Thyroid gland (tissue), 4 donors: ENCODE measurements at places on chromosomes 7 and 10. TPM values are rescaled to one million over a fixed set of nuclear protein-coding genes. Genes with fewer than 3 reads are reported as not detected.
A peak's percentile ranks its signal among the peaks of the same experiment; 100 is the strongest.

Gene COL17A1
- total RNA-seq = 1.8 TPM

Gene HDAC9
- total RNA-seq = 5.4 TPM

Gene HOXA5
- 2.7 TPM for total RNA-seq

Gene RBP3
- not detected for total RNA-seq

Gene CUZD1
- 0.45 TPM for total RNA-seq

Gene COL26A1
- not detected for total RNA-seq

Gene C7orf57
- total RNA-seq = not detected

Gene GIMAP7
- total RNA-seq = 12.4 TPM

Gene NUDT13
- total RNA-seq = 3.8 TPM

Gene SPDYE3
- total RNA-seq = not detected

DNA sequence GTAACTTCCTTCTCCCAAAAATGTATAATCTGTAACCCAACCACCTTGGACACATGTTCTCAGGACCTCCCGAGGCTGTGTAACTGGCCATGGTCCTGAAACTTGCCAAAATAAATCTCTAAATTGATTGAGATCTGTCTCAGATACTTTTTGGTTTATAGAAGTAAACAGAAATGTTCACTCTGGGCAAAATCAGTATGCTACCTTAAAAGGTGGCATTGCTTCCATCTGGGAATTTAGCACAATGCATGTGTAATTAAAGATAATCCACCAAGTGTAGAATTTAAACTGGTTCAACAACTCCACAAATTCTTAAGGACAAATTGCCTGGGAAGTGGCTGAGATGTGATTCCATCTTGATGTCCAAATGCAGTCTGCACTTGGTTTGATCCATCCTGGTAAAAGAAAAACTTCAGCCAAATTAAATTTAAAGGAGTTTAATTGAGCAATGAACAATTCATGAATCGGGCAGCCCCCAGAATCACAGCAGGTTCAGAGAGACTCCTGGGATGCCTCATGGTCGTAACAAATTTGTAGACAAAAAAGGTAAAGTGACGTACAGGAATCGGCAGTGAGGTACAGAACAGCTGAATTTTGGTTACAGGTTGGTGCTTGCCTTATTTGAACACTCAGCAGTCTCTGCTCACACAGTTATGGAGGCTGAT lies 102.6 kb upstream of the PFKP start:
- no peaks in the 10 kb centered on the region for H3K4me1 ChIP-seq
- no peak overlapping the region for H3K4me3 ChIP-seq
- no peaks in the 10 kb centered on the region for H3K27me3 ChIP-seq
- H3K36me3 ChIP-seq = no peaks in the 10 kb centered on the region

DNA sequence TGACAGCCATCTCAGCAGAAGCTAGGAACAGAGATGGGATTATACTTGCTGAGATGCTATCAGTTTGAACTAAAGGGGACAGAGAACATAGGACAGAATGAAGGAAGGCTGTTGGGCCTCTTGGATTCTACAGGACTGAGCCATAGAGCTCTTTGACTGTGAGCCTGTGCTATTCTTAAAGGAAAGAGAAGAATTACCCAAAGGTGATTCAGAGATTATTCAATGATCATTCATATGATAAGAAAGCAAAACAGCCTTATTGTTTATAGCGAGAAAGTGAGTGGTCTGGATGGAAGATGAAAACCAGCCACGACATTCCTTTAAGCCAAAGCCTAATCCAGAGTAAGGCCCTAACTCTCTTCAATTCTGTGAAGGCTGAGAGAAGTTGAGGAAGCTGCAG lies 69.7 kb upstream of the NEUROD6 start:
- no peaks in the 10 kb centered on the region for H3K36me3 ChIP-seq
- DNase-seq = no peak
- H3K27ac ChIP-seq = no peak overlapping the region
- H3K4me3 ChIP-seq = no peak overlapping the region
- no peaks in the 10 kb centered on the region for H3K27me3 ChIP-seq

DNA sequence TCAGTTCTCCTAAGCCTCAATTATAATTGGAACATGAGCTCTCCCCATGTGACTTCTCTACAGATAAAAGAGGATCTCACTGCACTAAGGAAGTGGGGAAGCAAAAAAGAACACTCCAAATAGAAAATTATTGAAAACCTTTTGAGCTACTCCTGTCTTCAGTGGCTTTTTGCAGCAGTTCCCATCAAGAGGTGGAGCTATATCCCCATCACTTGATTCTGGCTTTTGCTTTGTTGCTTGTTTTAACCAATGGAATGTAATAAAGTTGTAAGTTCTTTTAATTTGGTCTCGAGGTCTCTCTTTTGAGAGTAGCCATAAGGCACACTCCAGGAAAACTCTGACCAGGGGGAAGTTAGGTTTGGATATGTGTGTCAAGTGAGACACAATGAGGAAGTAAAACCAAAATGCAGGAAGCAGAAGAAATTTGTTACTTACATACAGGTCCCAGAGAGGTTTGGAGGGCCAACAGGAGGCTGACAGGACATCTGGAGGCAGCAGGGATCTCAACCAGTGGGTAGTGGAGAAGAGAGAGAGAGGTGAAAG lies 569.4 kb downstream of the HTR7 start:
- DNase-seq = no peak
- no peak overlapping the region for H3K4me3 ChIP-seq
- H3K36me3 ChIP-seq = no peaks in the 10 kb centered on the region
- no peaks in the 10 kb centered on the region for H3K27me3 ChIP-seq
- H3K27ac ChIP-seq = no peak overlapping the region
- H3K4me1 ChIP-seq = no peaks in the 10 kb centered on the region

- no peaks in the 10 kb centered on the region for H3K4me1 ChIP-seq
- no peak overlapping the region for H3K27ac ChIP-seq
- H3K27me3 ChIP-seq = no peaks in the 10 kb centered on the region
- no peak overlapping the region for H3K4me3 ChIP-seq
Observed at GRCh38 chr10:62856021-62856420, 39.9 kb upstream of the EGR2 start.

DNA sequence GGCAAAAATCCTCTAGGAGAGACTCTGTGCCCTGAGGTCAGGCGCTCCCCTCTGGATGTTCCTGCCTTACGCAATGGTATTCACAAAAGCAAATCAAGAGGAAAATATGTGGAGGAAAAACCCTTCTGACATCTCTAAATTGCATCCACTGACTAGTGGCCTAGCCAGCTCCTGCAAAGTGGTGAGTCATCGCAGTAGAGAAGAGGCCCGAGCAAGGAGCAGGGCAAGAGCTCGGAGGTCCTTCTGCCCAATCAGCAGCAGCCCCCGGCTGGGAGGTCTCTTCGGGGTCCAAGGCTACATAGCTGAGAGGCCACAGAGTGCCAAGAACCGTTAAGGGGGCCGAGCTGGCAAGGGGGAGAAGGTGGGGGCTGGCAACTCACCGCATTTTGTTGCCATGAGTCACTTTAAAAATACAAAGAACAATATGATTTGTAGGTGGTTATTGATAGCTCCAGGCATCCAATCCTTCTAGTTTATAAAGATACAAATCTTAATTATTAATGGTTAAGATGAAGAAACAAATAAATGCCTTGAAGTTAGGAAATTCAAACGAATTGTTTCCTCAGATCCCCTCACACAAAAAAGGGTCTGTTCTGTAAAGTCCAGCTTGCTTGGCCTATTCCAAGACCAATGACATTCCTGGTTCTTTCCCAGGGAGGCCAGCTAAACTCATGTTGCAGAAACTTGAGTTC lies 161.6 kb downstream of the PKD1L1 start:
- no peaks in the 10 kb centered on the region for H3K36me3 ChIP-seq
- no peak overlapping the region for H3K4me3 ChIP-seq
- no peaks in the 10 kb centered on the region for H3K27me3 ChIP-seq
- peak overlapping the region; percentile 44 for H3K27ac ChIP-seq

GRCh38 chr7:155696747-155697146 lies 52.3 kb downstream of the RBM33 start:
- no peak overlapping the region for H3K27ac ChIP-seq
- peaks cover 9% of the 10 kb centered on the region for H3K36me3 ChIP-seq
- no peak overlapping the region for H3K4me3 ChIP-seq
- H3K4me1 ChIP-seq = no peaks in the 10 kb centered on the region

- peak; percentile 9 for DNase-seq
- H3K4me3 ChIP-seq = no peak overlapping the region
- H3K4me1 ChIP-seq = no peaks in the 10 kb centered on the region
- H3K36me3 ChIP-seq = no peaks in the 10 kb centered on the region
- H3K27ac ChIP-seq = peak overlapping the region; percentile 78
Observed at GRCh38 chr7:47940088-47941013, 7.9 kb downstream of the PKD1L1 start.

- H3K4me1 ChIP-seq = no peaks in the 10 kb centered on the region
- no peak for DNase-seq
- no peak overlapping the region for H3K27ac ChIP-seq
- H3K36me3 ChIP-seq = no peaks in the 10 kb centered on the region
- H3K27me3 ChIP-seq = no peaks in the 10 kb centered on the region
Observed at GRCh38 chr7:36615852-36616540, 108.3 kb downstream of the AOAH start.

- no peaks in the 10 kb centered on the region for H3K4me1 ChIP-seq
- H3K27ac ChIP-seq = no peak overlapping the region
- H3K4me3 ChIP-seq = no peak overlapping the region
- no peaks in the 10 kb centered on the region for H3K36me3 ChIP-seq
- no peak for DNase-seq
Observed at GRCh38 chr7:88791891-88792290, 3.6 kb downstream of the TEX47 start.

DNA sequence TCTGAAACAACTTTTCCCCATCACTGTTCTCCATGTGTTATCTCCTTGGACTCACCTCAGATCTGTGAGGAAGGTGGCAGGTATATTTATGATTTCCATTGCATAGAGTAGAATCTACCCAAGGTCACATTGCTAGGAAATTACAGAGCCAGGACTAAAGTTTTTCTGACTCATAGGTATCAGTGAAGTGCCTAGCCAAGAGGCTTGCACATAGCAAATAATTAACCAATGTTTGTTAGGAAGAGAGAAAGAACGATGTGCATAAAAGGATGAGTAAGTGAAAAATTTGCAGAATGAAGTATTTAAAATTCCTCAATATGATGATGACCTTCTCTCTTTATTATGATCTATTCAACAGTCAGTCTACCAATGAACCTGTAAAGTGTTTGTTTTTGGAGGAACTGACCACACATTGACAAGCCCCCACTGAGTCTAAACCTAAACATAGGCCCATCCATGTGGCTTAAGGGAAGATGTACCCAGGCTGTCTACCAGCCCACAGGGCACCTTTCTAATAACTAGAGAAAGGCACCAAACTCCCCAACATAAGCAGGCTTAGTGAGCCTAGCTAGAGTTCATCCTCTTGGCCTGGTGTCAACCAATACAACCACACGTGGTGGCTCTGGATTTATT lies 252.9 kb upstream of the ZMIZ1 start:
- no peak for DNase-seq
- H3K27me3 ChIP-seq = no peaks in the 10 kb centered on the region
- H3K4me1 ChIP-seq = no peaks in the 10 kb centered on the region

- no peaks in the 10 kb centered on the region for H3K36me3 ChIP-seq
- peak; percentile 17 for DNase-seq
- H3K27me3 ChIP-seq = no peaks in the 10 kb centered on the region
- no peak overlapping the region for H3K27ac ChIP-seq
Observed at GRCh38 chr10:126663328-126663727, 7.2 kb downstream of the C10orf90 start.

- no peaks in the 10 kb centered on the region for H3K27me3 ChIP-seq
- H3K36me3 ChIP-seq = no peaks in the 10 kb centered on the region
- no peak for DNase-seq
Observed at GRCh38 chr10:107924458-107924857, 760.0 kb upstream of the SORCS1 start.

GRCh38 chr10:31075434-31075833 lies 43.8 kb upstream of the ZNF438 start:
- H3K4me1 ChIP-seq = peaks cover 20% of the 10 kb centered on the region
- no peak for DNase-seq
- H3K27me3 ChIP-seq = no peaks in the 10 kb centered on the region
- H3K4me3 ChIP-seq = no peak overlapping the region
- H3K27ac ChIP-seq = no peak overlapping the region

GRCh38 chr7:98133621-98134303 lies 27.1 kb downstream of the LMTK2 start:
- no peaks in the 10 kb centered on the region for H3K36me3 ChIP-seq
- H3K4me3 ChIP-seq = no peak overlapping the region
- no peak overlapping the region for H3K27ac ChIP-seq
- no peak for DNase-seq

GRCh38 chr7:83455612-83456011 lies 193.3 kb downstream of the SEMA3E start:
- no peaks in the 10 kb centered on the region for H3K4me1 ChIP-seq
- no peak for DNase-seq
- H3K27me3 ChIP-seq = no peaks in the 10 kb centered on the region
- no peak overlapping the region for H3K27ac ChIP-seq
- H3K36me3 ChIP-seq = no peaks in the 10 kb centered on the region
- H3K4me3 ChIP-seq = no peak overlapping the region

DNA sequence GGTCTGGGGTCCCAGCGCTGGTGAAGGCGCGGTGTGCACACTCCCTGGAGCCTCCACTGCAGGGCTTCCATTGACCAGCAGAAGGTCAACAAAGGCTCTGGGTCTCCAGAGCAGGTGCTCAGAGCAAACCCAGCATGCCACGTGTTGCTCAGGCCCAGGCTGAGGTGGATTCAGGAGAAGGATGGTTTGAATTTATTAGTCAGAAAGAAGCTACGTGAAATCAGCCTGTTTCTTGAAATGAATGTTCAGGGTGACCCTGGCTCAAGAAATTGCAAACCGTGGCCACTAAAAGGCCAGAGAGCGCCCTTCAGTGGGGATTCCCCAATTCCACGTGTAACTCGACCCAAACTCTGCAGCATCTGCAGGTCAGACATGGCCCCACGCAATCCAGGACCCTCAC lies 82.7 kb upstream of the PFKP start:
- no peaks in the 10 kb centered on the region for H3K27me3 ChIP-seq
- no peaks in the 10 kb centered on the region for H3K36me3 ChIP-seq
- no peak overlapping the region for H3K4me3 ChIP-seq
- DNase-seq = no peak
- no peaks in the 10 kb centered on the region for H3K4me1 ChIP-seq

- H3K27me3 ChIP-seq = no peaks in the 10 kb centered on the region
- H3K27ac ChIP-seq = no peak overlapping the region
- no peak for DNase-seq
- H3K4me3 ChIP-seq = no peak overlapping the region
Observed at GRCh38 chr10:71223347-71224058, 11.1 kb downstream of the UNC5B start.

GRCh38 chr10:116403740-116404250 lies 23.9 kb upstream of the PNLIPRP3 start:
- no peaks in the 10 kb centered on the region for H3K27me3 ChIP-seq
- no peak overlapping the region for H3K4me3 ChIP-seq
- DNase-seq = no peak
- no peaks in the 10 kb centered on the region for H3K4me1 ChIP-seq
- H3K36me3 ChIP-seq = no peaks in the 10 kb centered on the region

GRCh38 chr10:95284807-95285206 lies 6.0 kb downstream of the PDLIM1 start:
- H3K4me1 ChIP-seq = peaks cover 48% of the 10 kb centered on the region
- H3K36me3 ChIP-seq = no peaks in the 10 kb centered on the region
- no peak overlapping the region for H3K27ac ChIP-seq
- no peak overlapping the region for H3K4me3 ChIP-seq
- no peaks in the 10 kb centered on the region for H3K27me3 ChIP-seq
